RKO (cell line): ENCODE measurements at places on chromosomes 1 and 21.

GRCh38 chr1:114286960-114287359, 133.3 kb upstream of the SYT6 start:
- no peak for DNase-seq

DNA sequence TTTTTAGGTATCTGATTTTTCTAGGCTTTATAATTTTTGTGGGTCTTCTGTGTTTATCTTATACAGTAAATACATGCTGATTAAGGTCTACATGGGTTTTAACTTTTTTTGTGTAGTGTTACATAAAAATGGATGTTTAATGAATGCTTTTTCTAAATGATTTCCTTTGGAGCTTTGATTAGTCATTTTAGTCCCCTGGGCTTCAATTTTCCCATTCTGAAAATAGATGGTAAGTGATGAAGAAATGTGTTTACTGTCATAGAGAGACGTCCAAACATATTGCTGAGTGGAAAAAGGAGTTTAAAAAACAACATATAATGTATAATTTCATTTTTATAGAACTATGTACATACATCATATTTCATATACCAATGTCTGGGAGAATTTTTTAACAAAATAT, 140.9 kb upstream of the HMCN1 start:
- DNase-seq, result no peak

DNA sequence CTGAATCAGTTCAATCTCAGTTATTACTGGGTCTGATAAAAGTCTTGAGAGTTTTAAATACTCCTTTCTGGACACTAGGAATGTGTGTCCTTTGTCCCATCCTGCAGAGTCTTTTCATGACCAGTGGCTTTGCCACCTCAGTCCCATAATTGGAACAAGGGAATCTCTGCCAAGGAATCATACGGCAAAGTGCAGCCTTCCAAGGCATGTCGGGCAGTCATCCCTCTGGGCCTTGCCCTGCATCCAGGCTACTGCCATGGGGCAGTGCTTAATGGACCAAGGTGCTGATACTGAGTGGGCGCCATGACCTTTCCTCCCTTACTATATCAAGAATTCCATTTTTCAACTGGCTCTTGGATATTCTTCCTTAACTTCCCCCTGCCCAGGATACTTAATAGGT, 195.3 kb downstream of the ZC3H11B start:
- DNase-seq, result no peak

GRCh38 chr1:161730050-161730564, 8.8 kb downstream of the FCRLB start:
- peak; percentile 78 for DNase-seq

DNA sequence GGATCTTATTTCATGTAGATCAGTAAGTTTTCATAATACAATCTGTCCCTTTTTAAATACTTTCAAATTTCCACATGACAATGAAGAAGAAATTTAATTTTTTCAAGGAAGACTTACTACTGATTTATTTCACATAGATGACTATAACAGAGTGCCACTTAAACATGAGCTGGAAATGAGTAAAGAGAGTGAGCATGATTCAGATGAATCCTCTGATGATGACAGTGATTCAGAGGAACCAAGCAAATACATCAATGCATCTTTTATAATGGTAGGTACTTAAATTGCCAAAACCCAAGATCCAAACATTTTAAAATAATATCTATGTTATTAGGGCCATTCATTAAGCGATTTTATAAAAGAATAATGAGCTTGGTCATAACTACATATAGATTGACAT, 110.4 kb downstream of the PTPRC start:
- peak; percentile 71 for DNase-seq

- no peak for DNase-seq
Observed at GRCh38 chr1:39615086-39615673, 24.3 kb downstream of the HEYL start.

DNA sequence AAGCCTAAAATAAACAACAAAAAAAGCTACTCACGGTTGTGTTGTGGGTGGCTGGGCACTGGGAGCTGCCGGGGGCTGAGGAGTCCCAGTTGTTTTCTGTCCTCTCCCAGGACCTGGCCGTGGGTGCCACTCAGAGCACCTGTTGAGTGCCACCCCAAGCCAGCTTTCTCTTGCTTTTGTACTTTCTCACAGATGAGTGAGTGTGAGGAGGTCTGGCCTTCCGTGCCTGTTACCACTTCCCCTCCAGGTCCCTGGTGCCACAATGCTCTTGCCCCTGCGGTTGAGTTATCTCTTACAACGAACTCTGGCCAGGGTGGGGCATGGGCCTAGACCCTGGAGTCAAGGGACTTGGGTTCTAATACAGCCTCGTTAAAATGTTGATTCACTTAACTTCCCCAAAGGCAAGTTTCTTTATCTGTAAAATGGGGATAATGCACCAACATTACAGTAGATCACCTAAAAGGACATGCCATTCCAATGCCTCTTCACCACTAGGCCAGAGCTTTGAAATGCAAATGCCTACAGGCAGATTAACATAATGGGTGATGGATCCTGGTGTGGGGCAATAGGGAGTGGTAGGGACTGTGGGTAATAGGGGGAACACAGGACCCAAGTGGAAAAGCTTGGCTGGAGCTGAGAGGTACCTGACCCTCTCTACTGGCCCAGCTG, at the start of gene CNR2:
Gene CNR2 (minus strand): TSS at position 151 of the 669 bp plus-strand sequence. CDS start 37,745 bp downstream, outside the sequence.
- no peak for DNase-seq
